Fibroblast of skin of abdomen (primary cell): ENCODE measurements at places on chromosomes 6 and 20.

DNA sequence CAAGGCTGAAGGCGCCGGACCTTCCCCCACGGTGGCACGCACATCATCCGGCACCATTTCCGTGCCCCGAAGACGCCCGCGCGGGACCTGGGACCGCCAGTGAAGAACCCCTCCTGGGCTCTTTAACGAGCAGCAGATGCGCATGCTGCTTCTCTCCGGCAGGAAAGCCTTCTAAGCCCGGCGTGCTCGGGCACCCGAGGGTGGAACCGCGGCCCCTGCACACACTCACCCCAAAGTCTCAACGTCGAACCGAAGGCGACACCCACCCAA, 240 bp downstream of the FOXQ1 start:
- no peak for DNase-seq

DNA sequence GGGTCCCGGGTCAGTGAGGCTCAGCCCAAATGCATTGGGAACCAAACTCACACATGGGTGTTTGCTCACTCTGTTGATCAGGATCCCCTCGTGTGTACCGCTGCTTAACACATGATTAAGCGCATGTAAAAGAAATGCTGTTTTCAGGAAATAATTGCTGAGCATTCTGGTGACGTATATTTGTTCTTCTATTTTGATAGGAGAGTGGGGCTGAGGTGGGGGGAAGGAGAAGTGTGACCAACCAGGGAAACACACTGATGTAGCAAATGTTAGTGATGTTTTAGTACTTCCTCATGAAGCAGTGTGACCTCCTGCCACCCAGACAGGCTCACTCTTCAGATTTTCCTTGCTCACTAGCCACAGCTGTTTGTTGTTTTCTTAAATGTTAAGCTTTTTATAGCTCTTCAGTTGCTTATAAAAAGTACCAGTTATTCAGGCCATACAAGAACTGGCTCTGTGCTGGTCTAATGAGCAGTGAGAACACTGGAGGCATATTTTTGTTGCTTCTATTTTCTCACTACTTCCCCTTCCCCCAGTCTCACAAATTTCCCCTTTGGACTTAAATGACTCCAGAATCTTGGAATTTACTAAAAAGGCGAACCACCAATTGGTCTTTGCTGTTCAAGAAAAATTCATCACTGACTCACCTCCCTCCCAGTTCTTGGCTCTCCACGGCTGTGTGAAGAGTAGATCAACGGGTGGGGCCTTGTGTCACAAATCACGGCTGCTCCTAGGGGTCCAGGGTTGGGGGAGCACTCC, 79.2 kb upstream of the BACH2 start:
- DNase-seq = peak; percentile 91

- DNase-seq = no peak
These were observed 37.0 kb downstream of the AKIRIN2 start for GRCh38 chr6:87664921-87665485.

- DNase-seq = peak; percentile 90
These were observed 33.8 kb upstream of the PLCB4 start for GRCh38 chr20:9035126-9035525.

GRCh38 chr6:139687055-139687454, 312.6 kb upstream of the CITED2 start:
- DNase-seq = no peak
